Sciatic nerve (tissue), 2 donors: ENCODE measurements at places on chromosomes 1 and 21. TPM values are rescaled to one million over a fixed set of nuclear protein-coding genes. Genes with fewer than 3 reads are reported as not detected.

OR2L5 gene
- not detected for total RNA-seq

PPFIA4 gene
- 3.1 TPM for total RNA-seq

TNFSF4 gene
- 1.7 TPM for total RNA-seq

MROH9 gene
- 0.31 TPM for total RNA-seq

CYP4X1 gene
- 24.3 TPM for total RNA-seq

NHLH1 gene
- not detected for total RNA-seq

OR6N1 gene
- total RNA-seq: not detected

SMG5 gene
- total RNA-seq: 64.0 TPM

PHLDA3 gene
- total RNA-seq: 159 TPM

KCNJ9 gene
- 0.18 TPM for total RNA-seq

CYB561D1 gene
- 7.6 TPM for total RNA-seq

C1orf94 gene
- total RNA-seq: not detected

OR2T35 gene
- not detected for total RNA-seq

REN gene
- not detected for total RNA-seq

CAPN8 gene
- not detected for total RNA-seq

C1orf50 gene
- 10.8 TPM for total RNA-seq

ATP5PB gene
- 112 TPM for total RNA-seq

CBS gene
- 79.9 TPM for total RNA-seq

ADAM30 gene
- not detected for total RNA-seq
